ENCODE measurements at places on chromosomes 2 and 18. TPM values are rescaled to one million over a fixed set of nuclear protein-coding genes. Genes with fewer than 3 reads are reported as not detected.

The FSHR gene
- not detected for total RNA-seq

The SCYGR6 gene
- total RNA-seq, result not detected

DNA sequence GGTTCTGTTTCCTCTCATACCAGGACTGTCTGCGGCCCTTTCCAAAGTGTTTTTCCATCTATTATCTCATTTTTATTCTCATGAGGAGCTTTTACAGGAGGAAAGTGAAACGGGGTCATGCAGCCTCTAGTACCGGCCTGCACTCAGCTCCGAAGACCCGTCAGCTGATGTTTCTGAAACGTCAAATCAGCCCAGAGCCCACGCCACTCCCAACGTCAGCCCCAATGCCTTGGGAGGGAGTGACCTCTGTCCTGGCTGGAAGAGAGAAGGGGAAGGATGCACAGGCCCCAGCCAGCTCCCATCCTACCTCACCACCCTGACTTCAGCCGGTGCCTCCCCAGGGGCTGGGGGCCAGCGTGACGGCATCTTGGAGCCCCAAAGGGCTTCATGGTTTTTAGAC, 58.5 kb downstream of the ADCY3 start:
- no peaks in the 10 kb centered on the region for H3K27me3 ChIP-seq
- H3K4me1 ChIP-seq, result no peaks in the 10 kb centered on the region
- H3K27ac ChIP-seq, result no peak overlapping the region

GRCh38 chr2:82964341-82964740, 1494.7 kb downstream of the SUCLG1 start:
- no peaks in the 10 kb centered on the region for H3K4me1 ChIP-seq
- H3K36me3 ChIP-seq, result no peaks in the 10 kb centered on the region
- no peaks in the 10 kb centered on the region for H3K27me3 ChIP-seq

GRCh38 chr2:120480346-120480902, 134.5 kb downstream of the INHBB start:
- H3K4me1 ChIP-seq, result no peaks in the 10 kb centered on the region
- no peak for DNase-seq
- H3K27me3 ChIP-seq, result no peaks in the 10 kb centered on the region
- H3K27ac ChIP-seq, result no peak overlapping the region
- no peak overlapping the region for H3K4me3 ChIP-seq

- DNase-seq, result no peak
- no peaks in the 10 kb centered on the region for H3K36me3 ChIP-seq
- no peak overlapping the region for H3K4me3 ChIP-seq
- H3K27me3 ChIP-seq, result no peaks in the 10 kb centered on the region
These were observed 4.6 kb upstream of the CTDSP1 start for GRCh38 chr2:218395090-218395444.

GRCh38 chr2:170740660-170741059, 25.5 kb downstream of the SP5 start:
- no peak overlapping the region for H3K4me3 ChIP-seq
- no peak overlapping the region for H3K27ac ChIP-seq
- H3K36me3 ChIP-seq, result no peaks in the 10 kb centered on the region
- no peaks in the 10 kb centered on the region for H3K27me3 ChIP-seq
- no peak for DNase-seq
- no peaks in the 10 kb centered on the region for H3K4me1 ChIP-seq

Measured in esophagus squamous epithelium (tissue), 5 donors.